Naive thymus-derived CD8-positive, alpha-beta T cell (primary cell): ENCODE measurements at places on chromosomes 3 and 15. TPM values are rescaled to one million over a fixed set of nuclear protein-coding genes. Genes with fewer than 3 reads are reported as not detected.

Gene STOML1
- total RNA-seq, result 10.8 TPM

- DNase-seq, result no peak
- H3K27me3 ChIP-seq, result peaks cover 29% of the 10 kb centered on the region
- H3K4me1 ChIP-seq, result peaks cover 8% of the 10 kb centered on the region
- H3K36me3 ChIP-seq, result no peaks in the 10 kb centered on the region
These were observed 4.4 kb upstream of the TPM1 start for GRCh38 chr15:63037976-63038720.

- peaks cover 82% of the 10 kb centered on the region for H3K27me3 ChIP-seq
- no peak overlapping the region for H3K27ac ChIP-seq
- H3K4me3 ChIP-seq, result peak overlapping the region; percentile 53
- DNase-seq, result peak; percentile 14
- no peaks in the 10 kb centered on the region for H3K4me1 ChIP-seq
These were observed 277.3 kb upstream of the NR2F2 start for GRCh38 chr15:96053031-96053780.

DNA sequence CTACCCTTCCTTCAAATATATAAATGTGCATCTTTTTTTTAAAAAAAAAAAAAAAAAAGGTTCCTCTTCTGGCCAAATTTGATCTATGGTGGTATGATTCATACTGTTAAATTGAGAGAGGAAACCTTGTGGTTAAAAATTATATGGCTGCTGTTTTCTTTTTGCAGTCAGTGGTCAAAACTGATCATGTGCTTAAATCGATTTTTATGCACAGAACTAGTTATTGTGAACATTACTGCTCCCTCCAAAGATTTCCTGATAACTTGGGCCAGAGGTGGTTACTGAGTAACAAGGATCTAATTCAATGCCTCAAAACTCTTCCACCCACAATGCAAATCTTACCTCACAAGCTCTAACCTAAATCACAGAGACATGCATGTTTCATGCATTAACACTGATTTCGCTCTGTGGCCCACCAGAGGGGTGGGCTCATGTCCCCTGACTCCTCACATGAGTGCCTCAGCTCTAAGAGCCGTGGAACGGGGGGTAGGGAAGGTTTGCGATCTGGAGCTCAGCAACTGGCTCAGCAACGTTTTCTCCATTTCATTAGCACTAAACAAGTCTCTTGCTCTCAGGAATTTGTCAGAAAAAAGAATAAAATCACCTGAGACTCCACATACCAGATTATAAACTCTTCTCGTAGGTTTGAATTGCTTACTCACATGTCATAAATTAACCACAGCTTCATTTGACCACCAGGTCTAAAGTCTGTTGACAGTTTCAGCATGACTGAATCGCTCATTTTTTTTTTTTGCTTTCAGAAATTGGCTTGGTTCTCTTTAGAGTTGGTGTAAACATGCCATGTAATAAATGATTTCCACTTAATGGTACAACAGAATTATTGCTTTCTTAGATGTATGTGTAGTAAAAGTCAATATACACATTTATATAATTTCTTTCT lies 280.4 kb downstream of the CD47 start:
- H3K27ac ChIP-seq, result peak overlapping the region; percentile 51
- no peak overlapping the region for H3K4me3 ChIP-seq
- DNase-seq, result no peak
- peaks cover 45% of the 10 kb centered on the region for H3K36me3 ChIP-seq

- no peak overlapping the region for H3K4me3 ChIP-seq
- no peaks in the 10 kb centered on the region for H3K27me3 ChIP-seq
- no peak overlapping the region for H3K27ac ChIP-seq
- H3K36me3 ChIP-seq, result peaks cover 23% of the 10 kb centered on the region
- no peaks in the 10 kb centered on the region for H3K4me1 ChIP-seq
These were observed 66.0 kb upstream of the SLC2A2 start for GRCh38 chr3:171092467-171092911.
